ENCODE measurements at places on chromosomes 7 and 10. TPM values are rescaled to one million over a fixed set of nuclear protein-coding genes. Genes with fewer than 3 reads are reported as not detected.

DNA sequence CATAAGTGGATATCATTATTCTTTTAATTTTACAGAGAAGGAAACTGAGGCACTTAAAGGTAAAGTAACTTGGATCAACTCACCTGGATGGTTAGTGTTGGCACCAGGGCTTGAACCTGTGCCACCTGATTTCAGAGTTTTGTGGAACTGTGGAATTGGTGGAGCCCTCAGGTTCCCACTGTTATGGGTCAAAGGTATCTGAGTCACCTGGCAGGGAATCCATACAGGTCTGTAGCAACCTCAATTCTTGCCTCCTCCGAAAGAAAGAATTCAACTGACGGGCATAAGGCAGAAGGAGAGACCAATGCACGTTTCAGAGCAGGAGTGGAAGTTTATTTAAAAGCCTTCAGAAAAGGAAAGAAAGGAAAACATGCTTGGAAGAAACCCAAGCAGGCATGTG is 25.2 kb upstream of the ADAMTS14 start:
- DNase-seq: no peak

RBAK gene
- 15.6 TPM for total RNA-seq

POLL gene
- total RNA-seq: 83.3 TPM

DNA sequence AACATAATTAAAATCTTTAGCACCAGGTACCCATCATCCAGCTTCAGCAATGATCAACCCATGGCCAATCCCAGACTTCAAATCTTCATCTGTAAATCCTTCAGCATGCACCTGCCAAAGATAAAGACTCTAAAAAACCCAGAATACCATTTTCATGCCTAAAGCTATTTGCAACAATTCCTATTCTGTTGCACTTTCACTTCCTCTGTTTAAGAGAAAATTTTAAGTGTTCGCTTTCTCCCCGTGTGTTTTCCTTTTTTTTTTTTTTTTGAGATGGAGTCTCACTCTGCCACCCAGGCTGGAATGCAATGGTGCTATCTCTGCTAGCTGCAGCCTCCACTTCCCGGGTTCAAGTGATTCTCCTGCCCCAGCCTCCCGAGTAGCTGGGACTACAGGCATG is 31.8 kb upstream of the HTR5A start:
- DNase-seq: no peak

DNA sequence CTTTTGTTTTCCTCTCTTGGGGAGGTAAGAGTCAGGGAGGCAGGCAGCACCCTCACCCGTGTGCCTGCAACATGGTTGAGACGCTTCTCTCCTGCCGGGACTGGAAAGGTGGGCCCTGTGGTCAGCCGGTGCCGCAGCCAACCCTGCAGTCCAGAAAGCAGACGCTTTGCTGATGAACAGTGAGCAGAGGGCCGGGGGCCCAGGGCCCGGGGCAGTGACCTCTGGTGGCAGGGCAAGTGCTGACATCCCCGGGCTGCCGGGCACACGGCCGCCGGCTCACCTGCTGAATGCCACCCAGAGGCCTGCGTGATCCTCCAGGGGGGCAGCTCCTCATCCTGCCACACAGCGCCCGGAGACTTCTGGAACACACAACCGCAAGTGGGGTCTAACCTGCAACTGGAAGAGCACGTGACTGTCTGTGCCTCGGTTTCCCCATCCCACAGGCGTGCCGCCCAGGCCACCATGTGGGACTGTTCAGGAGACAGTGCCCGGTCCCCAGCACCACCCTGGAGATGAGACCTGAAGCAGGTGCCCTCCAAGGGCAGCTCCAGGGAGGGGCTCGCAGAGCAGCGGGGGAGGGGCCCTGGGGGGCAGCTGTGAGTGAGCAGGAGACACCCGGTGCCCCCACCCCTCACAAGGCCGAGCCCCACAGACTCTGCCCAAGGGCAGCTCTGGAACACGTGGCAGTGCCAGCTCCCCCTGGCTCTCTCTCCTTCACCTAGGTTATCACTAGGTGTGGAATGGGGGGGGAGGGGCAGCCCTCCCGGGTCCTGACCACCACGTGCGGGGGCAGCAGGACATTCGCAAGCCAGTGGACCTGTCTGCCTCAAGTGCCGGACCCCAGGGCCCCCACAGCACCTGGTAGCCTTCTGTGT is 2.2 kb upstream of the ADGRA1 start:
- no peak for DNase-seq
